Activated T-cell treated with anti-CD3 and anti-CD28 coated beads, Interleukin-2, amount 50 U/mL, for 72 hours (primary cell): ENCODE measurements at places on chromosomes 12 and 14. TPM values are rescaled to one million over a fixed set of nuclear protein-coding genes. Genes with fewer than 3 reads are reported as not detected.
A peak's percentile ranks its signal among the peaks of the same experiment; 100 is the strongest.

DNA sequence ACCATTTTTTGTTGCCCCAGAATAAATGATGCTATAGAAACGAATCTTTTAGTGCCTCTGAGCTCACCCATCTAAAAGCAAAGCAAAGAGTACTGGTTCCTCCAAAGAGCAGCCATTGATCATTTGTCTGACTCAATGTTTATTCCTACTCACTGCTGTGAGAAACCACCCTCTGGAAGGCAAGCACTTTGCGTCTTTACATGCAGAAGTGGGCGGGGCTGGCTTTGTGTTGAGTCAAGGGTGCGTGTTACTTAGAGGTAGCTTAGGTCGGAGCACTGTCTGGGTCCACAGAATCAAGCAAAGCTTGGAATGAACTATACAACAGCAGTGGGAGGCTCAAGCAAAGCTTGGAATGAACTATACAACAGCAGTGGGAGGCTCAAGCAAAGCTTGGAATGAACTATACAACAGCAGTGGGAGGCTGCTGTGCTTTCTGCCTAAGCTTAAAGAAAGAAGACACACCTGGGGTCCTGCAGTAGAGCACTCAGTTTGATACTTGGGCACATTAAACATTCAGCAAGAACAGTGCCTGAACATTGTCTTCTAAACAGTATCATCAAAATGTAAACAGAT is 77.2 kb upstream of the PRICKLE1 start:
- H3K36me3 ChIP-seq, result no peaks in the 10 kb centered on the region
- no peaks in the 10 kb centered on the region for H3K27me3 ChIP-seq
- DNase-seq, result no peak
- H3K4me1 ChIP-seq, result no peaks in the 10 kb centered on the region
- no peak overlapping the region for H3K4me3 ChIP-seq
- H3K27ac ChIP-seq, result no peak overlapping the region

SYCP3 gene
- 0.30 TPM for total RNA-seq

DNA sequence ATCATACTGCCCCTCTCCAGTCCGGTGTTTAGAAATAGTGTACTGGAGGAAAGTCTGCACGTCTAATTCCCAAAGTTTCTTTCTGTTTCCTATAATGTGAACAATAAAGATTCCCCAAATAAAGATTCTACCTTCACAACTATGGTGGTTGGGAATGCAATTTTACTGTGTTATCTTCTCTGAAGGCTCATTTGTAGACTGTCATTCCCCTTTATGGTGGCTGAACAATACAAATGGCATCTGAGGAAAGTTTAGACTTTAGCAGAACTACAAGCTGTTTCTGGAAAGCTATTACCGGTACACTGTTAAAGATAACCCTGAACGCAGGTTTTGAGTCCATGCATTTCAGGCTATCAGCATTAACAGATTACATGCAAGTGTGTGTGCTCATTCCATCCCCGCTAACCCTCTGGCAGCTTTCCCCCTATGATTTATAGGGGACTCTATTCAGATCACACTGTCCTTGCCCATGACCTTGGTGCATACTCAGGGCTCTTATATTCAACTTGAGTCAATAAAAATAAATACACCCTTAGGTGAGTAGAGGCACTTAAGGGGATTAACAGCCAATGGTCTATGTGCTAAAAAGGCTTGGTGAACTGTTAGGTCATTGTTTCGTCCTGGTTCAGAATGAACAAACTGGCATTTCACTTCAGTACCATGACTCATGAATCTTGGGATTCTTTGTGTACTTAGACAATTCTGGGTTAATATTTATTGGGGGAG is 60.7 kb upstream of the PYGL start:
- no peaks in the 10 kb centered on the region for H3K4me1 ChIP-seq
- no peak overlapping the region for H3K4me3 ChIP-seq
- DNase-seq, result no peak
- no peak overlapping the region for H3K27ac ChIP-seq
- H3K27me3 ChIP-seq, result peaks cover 4% of the 10 kb centered on the region

DNA sequence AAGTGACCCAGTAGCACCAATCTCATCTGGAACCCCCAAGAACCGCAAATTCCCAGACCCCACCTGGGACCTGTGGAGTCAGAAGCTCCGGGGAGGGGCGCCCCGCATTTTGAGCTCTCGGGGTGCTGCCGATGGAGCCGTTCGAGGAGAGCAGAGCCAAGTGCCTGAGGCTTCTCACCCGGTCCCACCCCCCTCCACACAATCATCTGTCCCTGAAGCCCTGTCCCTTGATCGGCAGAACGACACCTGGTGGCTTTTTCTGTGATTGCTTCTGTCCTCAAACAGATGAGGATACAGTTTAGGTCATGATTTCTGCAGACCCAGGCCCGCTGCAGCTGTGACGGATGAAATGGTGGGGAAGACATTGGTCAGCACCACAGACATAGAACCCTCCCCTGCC is 74.7 kb downstream of the NOC4L start:
- H3K36me3 ChIP-seq, result no peaks in the 10 kb centered on the region
- no peak overlapping the region for H3K4me3 ChIP-seq
- no peaks in the 10 kb centered on the region for H3K27me3 ChIP-seq
- DNase-seq, result peak; percentile 40
- H3K27ac ChIP-seq, result no peak overlapping the region

GRCh38 chr12:48881686-48882314 is 16.1 kb upstream of the RND1 start:
- H3K36me3 ChIP-seq, result no peaks in the 10 kb centered on the region
- H3K27ac ChIP-seq, result no peak overlapping the region
- peaks cover 8% of the 10 kb centered on the region for H3K4me1 ChIP-seq
- peaks cover 26% of the 10 kb centered on the region for H3K27me3 ChIP-seq
- DNase-seq, result no peak

GARIN6 gene
- total RNA-seq, result not detected

- H3K4me1 ChIP-seq, result peaks cover 6% of the 10 kb centered on the region
- DNase-seq, result no peak
- no peak overlapping the region for H3K27ac ChIP-seq
- H3K36me3 ChIP-seq, result no peaks in the 10 kb centered on the region
- no peaks in the 10 kb centered on the region for H3K27me3 ChIP-seq
These were observed 126.9 kb downstream of the GPHN start for GRCh38 chr14:66634876-66635275.

DNA sequence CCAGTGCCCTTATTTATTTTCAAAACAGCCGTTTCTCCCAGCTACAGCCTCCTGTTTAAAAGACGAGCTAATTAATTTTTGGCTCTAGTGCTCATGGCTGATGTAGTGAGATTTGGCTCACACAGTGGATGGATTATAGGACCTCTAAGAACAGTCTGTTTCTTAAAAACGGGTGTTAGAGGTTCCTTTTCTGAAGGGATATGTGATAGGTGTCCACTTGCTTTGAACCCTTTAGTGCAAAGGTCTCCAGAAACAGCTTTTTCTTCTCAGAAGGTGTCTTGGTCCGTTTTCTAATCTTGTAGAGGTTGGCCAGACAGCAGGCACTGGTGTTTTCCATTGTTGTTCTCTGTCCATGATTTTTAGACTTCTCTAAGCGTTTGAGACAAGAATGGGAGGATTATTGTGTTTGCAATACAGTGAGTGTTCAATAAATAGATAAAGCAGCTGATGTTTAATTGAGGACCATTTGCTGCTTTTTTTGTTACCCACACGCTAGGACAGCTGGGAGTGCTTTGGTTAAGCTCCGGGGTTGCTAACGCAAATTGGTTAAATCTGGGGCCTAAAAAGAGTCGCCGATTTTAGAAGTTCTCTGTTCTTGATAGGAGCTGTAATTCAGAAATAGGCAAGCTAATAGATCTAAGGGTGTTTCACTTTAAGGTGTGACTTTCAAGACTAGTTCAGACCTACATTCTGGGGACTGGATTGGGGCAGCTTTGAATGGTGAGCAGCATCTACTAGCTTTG is 1.0 kb downstream of the BORCS5 start:
- peak overlapping the region; percentile 99 for H3K27ac ChIP-seq
- H3K4me1 ChIP-seq, result peaks cover 59% of the 10 kb centered on the region
- peaks cover 11% of the 10 kb centered on the region for H3K36me3 ChIP-seq
- DNase-seq, result no peak

DNA sequence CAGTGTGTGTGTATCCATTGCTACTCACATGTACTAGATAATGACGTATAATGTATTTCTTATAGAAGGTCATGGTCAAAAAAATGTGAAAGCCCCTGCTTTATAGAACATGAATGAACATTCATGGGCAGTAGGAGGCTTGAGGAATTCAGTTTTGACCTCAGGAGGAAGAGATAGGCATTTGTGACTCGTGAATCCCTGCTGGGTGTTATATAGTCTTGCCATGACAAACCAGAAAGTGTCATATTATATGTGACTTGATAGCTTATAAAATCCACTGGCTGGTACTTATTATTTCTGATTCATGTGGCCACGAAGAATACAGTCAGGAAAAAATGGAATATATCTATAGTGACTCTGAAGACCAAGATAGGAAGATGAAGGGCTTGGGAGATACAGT is 287.6 kb downstream of the CEP128 start:
- H3K27me3 ChIP-seq, result no peaks in the 10 kb centered on the region
- no peak for DNase-seq
- H3K4me1 ChIP-seq, result no peaks in the 10 kb centered on the region
- H3K36me3 ChIP-seq, result peaks cover 8% of the 10 kb centered on the region
- no peak overlapping the region for H3K4me3 ChIP-seq
- H3K27ac ChIP-seq, result no peak overlapping the region

DNA sequence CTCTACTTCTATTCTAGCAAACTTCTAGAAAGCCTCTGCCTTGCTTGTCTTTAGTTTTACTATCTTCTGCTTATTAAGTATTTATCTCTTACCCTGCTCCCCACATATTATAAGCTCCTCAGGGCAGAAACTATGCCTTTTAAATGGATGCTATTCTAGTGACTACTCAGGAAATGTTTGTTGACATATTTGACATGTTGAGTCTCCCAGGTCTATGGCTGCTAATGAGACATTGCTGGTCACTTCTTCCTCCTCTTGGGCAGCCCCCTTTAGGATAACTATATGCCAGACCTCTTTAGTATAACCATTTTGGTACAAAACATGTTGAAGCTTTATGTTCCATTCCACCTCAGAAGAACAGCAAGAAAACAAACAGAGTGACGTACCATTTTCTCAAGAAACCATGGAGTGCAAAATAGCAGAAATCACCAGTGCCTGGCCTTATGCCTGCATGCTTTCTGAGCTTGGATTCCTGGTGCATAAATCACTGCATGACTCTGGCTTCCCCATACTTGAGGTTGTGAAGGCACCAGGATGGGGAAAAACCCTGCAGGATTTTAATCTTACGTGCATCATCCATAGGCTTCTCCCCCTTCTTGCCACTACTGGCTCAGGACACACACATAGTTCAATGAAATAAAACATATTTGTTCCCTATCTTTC is 202.6 kb downstream of the TMX1 start:
- H3K36me3 ChIP-seq, result no peaks in the 10 kb centered on the region
- H3K27me3 ChIP-seq, result peaks cover 63% of the 10 kb centered on the region
- DNase-seq, result no peak
- H3K4me1 ChIP-seq, result no peaks in the 10 kb centered on the region
- no peak overlapping the region for H3K27ac ChIP-seq
